ENCODE measurements at places on chromosomes 11 and 22.

- DNase-seq: no peak
These were observed 13.6 kb downstream of the DRD2 start for GRCh38 chr11:113461639-113462038.

DNA sequence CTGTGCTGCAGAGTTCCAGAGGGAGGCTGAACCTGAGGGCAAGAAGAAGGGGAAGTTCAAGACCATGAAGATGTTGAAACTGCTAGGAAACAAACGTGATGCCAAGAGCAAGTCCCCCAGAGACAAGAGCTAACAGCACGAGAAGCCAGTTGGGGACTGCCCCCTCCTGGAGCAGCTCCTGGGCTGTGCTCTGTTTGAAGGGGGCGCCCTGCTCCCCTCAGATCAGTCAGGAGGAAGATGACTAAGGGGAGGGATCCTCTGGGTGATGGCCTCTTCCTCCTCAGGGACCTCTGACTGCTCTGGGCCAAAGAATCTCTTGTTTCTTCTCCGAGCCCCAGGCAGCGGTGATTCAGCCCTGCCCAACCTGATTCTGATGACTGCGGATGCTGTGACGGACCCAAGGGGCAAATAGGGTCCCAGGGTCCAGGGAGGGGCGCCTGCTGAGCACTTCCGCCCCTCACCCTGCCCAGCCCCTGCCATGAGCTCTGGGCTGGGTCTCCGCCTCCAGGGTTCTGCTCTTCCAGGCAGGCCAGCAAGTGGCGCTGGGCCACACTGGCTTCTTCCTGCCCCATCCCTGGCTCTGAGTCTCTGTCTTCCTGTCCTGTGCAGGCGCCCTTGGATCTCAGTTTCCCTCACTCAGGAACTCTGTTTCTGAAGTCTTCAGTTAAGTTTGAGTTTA lies 12.6 kb downstream of the C22orf23 start:
- DNase-seq: no peak

DNA sequence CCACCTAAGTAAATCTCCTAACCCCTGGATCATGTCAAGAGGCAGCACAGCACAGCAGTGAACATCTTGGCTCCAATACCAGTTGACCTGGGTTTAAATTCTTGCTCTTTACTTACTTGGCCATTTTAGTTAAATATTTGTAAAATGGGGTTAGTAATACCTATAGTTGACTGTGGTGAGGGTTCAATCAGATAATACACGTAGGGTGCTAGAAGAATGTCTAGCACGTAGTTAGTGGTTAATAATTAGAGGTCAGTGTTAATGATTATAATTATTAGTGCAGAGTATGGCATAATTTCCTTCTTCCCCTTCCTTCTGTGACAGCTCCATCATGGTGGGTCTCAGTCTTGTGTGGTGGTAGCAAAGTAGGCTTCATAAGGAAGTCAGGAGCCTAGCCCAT lies 520.8 kb downstream of the INSC start:
- no peak for DNase-seq

DNA sequence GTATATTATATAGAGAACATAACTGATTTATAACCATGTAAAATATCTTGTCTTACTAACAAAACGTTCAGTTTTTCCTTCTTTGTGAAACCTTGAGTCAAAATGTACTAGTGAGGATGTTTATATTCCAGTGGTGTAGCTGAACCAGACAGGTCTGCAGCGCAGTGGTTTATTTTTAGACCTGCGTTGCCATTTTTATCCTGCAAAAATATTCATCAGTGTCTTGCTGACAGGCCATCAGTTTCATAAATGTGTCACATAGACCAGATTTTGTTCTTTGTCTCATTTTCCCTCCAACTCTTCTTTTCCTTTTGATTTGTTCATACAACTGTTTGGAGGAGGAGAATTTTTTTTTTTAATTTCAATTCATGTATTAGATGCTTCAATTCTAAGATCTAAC lies 43.1 kb downstream of the HSD17B12 start:
- no peak for DNase-seq

GRCh38 chr11:105610871-105611571 lies 1.1 kb downstream of the GRIA4 start:
- DNase-seq: no peak

All from NCI-H345 (cell line).